ENCODE measurements at places on chromosomes 5 and 9.
A peak's percentile ranks its signal among the peaks of the same experiment; 100 is the strongest.

DNA sequence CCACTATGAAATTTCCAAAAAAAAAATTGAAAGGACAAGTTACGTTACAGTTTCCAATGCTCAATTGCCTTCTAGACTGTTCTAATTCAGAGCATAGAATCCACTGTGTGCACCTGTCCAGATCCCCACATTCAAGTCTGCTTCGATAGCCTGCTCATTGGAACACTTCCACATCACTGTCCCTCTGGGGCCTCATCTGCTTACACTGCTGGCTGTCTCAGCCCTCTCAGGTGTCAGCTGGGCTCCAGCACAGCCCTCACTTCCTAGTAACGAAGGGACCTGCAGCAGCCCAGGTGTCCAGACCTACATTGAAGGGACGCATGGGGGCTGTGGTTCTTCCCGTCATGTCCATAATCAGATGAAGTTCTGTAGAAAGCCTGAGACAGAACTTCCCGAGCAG, 94.3 kb upstream of the EMB start:
- no peak for DNase-seq

- no peak for DNase-seq
Measured at GRCh38 chr5:35160486-35161116, 69.7 kb downstream of the PRLR start.

GRCh38 chr9:117750401-117750800, 46.2 kb downstream of the TLR4 start:
- DNase-seq = no peak

- peak; percentile 64 for DNase-seq
Measured at GRCh38 chr9:68979538-68980314, 34.2 kb downstream of the PRKACG start.

- no peak for DNase-seq
Measured at GRCh38 chr9:414595-414994, 199.9 kb downstream of the DOCK8 start.

DNA sequence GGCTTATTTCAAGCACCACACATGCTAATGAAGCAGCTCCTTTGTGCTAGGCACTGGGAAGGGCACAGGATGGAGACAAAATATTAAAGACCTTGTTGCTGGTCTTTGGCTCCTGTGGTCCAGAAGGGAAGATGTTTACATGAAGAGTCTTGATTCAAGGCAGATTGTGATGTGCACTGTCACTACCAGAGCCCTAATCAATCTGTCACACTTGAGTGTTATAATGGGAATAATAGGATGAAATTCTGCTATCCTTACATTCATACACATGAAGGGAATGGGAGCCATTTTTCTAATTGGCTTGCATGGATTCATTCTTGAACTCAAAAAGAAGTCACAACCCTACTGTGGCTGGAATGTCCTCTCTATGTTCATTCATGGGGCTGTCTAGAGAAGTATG, 203.0 kb downstream of the SEC61B start:
- no peak for DNase-seq

DNA sequence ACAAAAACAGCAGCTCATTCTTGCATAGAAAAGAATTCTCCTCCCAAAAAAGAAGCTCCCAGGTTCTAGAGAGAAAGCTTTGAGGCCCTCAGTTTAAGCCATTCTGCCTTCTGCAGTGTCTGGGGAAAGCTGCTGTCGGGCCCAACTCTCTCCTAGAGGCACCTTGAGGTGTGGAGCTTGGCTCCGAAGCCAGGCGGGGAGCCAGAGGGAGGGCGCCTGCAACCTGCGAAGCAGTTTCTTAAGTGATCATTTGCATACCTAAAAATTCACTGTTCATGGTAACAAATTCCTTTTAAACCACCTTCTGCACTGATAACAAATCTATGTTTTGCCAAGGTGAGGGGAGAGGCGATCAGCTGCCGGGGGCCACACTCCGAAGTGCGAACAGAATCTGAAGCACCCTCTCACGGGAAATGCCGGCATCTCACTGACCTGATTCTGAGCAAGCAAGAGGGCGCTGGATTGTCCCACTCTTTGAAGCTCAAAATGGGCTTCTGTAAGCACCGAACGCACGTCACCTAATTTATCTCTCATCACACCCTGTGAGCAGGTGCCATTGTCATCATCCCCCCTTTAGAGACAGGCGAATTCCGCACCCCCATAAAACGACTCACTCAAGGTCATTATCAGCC, 86.1 kb downstream of the GTF3C4 start:
- DNase-seq = no peak

GRCh38 chr5:133423011-133423617, 189.2 kb downstream of the FSTL4 start:
- no peak for DNase-seq

DNA sequence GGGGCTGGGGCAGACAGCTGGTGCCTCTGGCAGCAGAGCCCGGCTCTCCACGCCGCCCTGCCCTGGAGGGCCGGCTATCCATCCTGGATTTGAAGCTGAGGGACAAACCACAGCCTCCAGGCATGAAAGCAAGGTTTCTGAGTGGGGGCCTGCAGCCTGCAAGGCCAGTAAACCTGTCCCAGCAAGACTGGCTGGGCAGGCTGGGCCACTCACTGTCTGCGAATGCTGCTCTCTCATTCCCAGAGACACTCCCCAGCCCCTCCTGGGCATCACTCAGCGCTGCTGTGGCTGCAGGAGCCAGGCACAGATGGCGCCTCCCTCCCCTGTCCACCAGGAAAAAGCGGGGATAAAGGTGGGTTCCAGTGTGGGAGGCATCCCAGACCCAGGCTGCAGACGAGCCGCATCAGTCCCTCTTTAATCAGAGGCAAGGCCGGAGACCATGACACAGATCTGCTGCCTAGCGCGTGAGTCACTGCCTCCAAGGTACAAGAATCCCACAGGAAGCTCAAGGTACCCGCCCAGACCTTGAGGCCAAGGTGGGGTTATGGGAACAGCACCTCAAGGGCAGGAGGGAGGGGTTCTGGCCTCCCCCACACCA, 118.0 kb downstream of the VAV2 start:
- DNase-seq = no peak

GRCh38 chr9:99107421-99107820, 2.5 kb downstream of the TGFBR1 start:
- DNase-seq = no peak

DNA sequence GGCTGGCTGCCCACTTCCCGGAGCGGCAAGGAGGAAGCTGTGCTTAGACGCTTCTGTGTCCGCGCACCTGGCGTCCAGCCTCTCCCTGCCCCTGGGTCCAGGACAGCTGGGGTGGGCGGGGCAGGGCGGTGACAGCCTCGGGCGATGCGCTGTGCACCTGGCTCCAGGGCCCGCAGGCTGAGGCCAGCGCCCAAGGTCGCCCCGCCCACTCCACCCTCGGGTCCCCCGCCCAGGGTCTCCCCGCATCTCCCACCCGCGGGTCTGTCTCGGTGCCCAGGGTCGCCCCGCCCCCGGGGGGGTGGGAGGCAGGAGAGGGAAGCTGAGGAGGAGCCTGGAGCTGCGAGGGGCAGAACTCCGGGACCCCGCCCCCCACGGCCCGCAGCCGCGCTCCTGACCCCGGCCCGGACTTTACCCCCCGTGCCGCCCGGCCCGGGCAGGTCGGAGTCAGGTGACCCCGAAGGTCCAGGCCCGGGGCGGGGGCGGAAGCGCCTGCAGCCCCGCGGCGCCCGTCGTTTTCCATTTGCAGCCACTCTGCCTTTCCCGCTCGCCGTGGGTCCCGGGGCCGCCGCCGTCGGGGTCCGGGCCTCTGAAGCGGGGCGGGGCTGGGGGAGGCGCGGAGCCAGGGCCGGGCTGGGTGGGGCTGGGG, at the start of gene ENTPD8:
Gene ENTPD8, minus strand, starts transcription at position 69 of the 646 bp plus-strand sequence. CDS start 3,072 bp downstream, outside the sequence.
- DNase-seq = no peak

- no peak for DNase-seq
Measured at GRCh38 chr9:129962451-129962864, 80.5 kb downstream of the FNBP1 start.

GRCh38 chr9:36765077-36765390, 192.3 kb downstream of the MELK start:
- peak; percentile 11 for DNase-seq

- DNase-seq = no peak
Measured at GRCh38 chr5:16464231-16464630, 1.4 kb downstream of the ZNF622 start.

DNA sequence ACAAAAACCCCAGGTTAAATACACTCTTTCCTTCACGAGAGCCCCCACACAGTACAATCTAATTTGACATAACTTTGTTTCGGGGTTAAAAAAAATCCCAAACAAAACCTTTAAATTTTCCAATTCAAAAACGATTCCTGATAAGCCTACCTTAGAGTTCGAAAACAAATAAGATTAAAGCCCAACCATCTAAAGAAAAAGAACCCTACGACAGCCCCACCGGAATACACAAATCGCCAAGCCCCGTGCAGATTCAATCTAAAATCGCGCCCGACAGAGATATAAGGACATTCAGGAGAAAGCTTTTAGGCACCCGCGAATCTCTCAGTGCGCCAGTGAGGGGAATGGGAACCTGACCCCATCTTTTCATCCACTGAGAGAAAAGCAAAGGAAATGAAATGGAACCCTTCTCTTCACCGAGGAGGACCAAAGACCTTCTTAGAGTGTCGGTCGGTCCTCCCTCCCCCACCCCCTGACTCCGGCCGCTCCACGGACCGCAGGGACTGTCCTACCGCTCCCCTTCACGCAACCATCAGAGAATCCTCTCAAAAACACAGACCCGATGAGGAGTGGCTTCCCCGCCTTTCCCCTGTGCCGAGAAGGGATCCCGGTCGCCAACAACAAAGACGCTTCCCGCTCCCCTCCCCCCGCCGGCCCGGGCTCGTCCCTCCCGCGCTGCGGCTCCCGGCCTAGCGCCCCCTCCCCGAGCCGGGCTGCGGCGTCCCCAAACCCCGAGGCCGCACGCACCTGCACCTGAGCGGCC, 925 bp downstream of the ABHD17B start:
- peak; percentile 63 for DNase-seq

DNA sequence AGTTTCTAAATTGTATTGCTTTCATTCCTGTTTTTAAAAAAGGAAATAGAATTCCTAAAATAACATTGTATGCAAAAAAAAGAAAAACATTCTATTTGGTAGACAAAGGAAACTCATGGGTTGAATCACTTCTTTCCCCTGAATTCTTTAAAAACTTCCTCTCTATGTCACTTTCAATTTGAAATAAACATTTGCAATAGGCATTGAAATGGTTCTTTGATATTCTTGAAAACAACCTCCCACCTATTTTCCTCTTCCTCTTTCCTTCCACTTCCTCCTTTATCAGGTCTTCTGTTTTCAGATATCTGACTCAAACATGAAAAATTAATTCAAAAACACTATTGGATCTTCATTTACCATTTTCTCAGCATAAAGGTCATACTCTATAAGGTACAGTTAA, 442.0 kb upstream of the MEF2C start:
- DNase-seq = no peak

GRCh38 chr5:17069995-17070511, 134.0 kb upstream of the MYO10 start:
- no peak for DNase-seq

DNA sequence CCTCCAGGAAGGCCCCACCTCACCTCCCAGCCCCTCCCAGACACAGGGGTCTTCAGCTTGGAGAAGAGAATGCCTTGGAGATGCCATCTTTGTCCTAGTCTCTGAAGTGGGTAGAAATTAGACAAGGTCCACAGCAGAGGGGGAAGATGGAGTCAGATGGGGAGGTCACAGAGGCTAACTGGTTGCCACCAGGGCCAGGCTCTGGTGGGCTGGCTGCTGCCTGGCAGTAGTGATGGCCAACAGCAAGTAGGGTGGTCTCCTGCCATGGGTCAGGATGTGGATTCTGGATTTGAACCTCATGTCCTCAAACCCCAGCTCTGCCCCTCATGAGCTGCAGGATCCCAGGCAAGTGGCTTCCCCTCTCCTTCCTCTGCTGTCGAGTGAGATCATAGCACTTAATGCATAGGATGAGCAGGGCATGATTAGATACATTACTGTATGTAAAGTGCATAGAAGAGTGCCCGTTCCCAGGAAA, 38.7 kb upstream of the NEK6 start:
- no peak for DNase-seq

DNA sequence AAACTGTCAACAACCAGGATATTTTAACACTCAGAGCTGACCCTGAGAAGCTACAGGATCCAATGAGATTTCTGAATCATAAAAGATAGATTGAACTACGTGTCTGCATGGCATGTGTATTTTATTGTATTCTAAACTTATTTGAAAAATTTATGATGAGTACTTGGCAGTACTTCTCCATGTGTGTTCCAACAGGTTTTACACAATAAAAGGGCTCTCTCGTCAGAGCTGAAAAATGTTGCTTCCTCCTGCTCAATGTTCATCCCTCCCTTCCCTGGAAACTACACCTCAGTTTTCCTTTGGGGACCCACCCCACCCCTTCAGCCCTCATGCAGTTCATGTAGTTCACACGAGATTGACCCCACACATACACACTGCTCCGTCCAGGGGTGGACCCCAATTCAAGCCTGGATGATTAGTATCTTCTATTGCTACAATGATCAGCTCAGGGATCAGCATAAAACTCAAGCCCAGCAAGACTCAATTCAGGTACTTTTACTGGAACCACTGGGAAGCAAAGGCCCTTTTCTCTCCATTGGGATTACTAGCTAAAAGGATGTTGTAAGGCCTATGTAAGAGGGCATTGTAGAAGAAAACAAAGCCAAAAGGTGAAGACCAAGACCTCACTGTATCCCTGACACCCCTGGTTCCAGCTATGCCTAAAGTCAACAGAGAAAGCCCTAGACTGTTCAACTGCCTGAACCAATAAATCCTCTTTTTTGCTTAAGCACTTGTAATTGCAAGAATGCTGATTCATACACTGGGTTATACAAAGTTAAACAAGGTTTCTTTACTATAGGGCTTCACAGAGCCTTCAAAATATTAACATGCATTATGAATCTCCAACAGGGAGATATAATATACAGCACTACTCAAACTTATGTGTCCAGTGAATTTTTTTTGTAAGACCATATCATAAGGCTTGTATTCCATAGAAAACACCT, 112.6 kb downstream of the SAXO1 start:
- no peak for DNase-seq

DNA sequence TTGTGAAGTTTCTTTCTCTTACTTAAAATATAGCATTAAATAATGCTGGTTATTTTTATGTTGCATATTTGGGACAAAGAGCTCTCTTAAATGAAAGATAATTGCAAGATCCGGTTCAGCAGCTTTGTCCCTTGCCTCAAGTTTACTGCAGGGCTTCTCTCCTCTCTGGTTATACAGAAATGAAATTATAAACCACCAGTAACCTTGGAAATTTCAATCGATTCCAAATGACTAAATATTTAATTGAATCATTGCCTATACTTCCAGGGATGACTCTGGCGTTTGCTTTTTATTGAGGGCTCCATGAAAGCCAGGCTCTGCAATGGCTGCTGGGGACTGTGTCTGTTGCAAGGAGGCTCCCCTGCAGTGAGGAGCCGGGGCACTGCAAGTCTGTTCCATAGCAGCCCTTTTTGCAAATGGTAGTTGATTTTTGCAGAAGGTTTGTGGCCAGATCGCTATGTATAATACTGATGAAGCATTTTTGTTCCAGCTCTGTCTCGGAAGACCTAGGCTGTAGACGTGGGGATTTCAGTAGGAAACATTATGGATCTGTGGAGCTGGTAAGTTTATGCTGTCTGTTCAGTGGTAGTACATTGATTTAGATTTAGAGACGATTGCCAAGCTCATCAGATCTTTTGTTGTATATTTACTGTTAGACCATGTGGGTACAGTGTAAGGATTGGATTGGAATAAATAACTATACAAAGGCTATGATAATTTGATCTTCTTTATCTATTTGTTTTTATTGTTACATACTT, at the start of gene GARNL3:
Gene GARNL3, plus strand, starts transcription at position 313 of the 758 bp plus-strand sequence. Its CDS starts 104 bp downstream, at position 417.
- DNase-seq = no peak

GRCh38 chr9:32350682-32351081, 33.8 kb upstream of the ACO1 start:
- DNase-seq = no peak

- DNase-seq = no peak
Measured at GRCh38 chr5:169651526-169651925, 14.5 kb downstream of the DOCK2 start.

GRCh38 chr5:122471031-122471751, 159.2 kb downstream of the SNCAIP start:
- DNase-seq = no peak
